SJSA1 (cell line): ENCODE measurements at places on chromosomes 3 and 15. TPM values are rescaled to one million over a fixed set of nuclear protein-coding genes. Genes with fewer than 3 reads are reported as not detected.

FEZF2 gene
- total RNA-seq = not detected in 2 replicates

- H3K4me3 ChIP-seq = peak overlapping the region; percentile 88
- H3K27ac ChIP-seq = peak overlapping the region; percentile 77
- peaks cover 42% of the 10 kb centered on the region for H3K4me1 ChIP-seq
These were observed 832 bp downstream of the TGFBR2 start for GRCh38 chr3:30607032-30607833.

FSD2 gene
- not detected in 2 replicates for total RNA-seq

DNA sequence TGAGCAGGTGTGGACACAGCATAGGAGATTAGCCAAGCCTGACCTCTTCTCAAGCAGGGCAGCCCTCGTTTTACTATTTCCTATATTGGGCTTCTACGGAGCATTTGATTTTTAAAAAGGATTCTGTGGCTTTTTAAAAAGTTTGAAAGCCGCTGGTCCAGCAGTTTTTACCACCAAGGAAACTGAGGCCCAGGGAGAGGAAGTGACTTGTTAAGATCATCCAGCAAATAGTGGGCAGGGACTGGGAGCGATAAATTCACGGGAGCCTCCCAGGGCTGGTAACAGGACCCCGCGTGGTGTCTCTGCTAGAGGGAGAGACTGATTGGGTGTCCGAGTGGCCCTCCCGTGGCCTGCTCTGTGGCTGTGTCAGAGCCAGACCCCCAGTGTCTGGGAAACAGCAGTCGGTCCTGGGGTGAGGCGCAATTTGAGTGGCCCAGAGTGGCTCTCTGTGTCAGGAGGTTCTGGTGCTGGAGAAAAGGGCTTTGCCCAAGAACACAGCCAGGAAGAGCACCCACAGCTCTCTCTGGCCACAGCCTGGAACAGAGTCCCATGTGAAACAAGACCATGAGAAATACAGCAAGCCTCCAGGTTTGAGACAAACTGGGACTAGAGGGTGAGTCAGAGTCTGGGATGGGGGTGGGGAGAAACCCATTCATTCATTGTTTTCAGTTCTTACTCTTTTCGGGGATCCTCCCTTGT, 4.2 kb downstream of the FURIN start:
- peak; percentile 90 for DNase-seq
- H3K4me1 ChIP-seq = peaks cover 62% of the 10 kb centered on the region
- peaks cover 56% of the 10 kb centered on the region for H3K36me3 ChIP-seq
- H3K4me3 ChIP-seq = peak overlapping the region; percentile 80
- no peaks in the 10 kb centered on the region for H3K27me3 ChIP-seq

DNA sequence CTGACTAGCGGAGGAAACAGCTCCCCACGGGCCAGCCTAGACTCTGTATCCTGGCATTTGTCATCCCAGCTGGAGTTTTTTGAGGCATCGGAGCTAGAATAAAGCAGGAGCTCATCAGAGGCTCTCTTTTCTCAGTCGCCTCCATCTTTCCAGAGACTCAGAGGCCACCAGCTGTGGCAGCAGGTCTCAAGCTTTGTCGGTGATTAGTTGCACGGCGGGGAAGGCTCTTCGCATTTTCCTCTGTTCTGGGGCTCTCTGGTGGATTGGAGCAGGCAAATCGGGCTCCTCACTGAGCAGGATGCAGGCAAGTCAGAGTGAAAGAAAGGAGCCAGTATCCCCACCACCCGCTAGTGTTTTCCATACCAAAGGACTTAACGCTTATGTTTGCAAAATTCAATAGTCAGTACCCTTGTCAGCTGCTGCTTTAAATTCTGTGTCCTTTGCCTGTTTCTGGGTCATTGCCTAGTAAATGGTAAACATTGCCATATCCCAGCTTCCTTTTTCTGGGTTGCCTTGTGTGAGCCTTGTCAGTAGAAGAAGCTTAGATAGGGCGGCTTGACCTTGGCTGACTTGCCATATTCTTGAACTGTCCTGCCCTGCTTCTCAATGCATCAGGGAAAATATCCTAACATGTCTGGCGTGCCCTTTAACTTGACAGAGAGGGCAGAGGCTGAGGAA, 127.1 kb downstream of the PTPRG start:
- DNase-seq = no peak
- no peaks in the 10 kb centered on the region for H3K4me1 ChIP-seq
- no peak overlapping the region for H3K4me3 ChIP-seq
- H3K27me3 ChIP-seq = no peaks in the 10 kb centered on the region

GRCh38 chr3:159733194-159733860, 255.3 kb upstream of the IL12A start:
- H3K4me3 ChIP-seq = peak overlapping the region; percentile 18
- H3K27me3 ChIP-seq = no peaks in the 10 kb centered on the region
- H3K27ac ChIP-seq = peak overlapping the region; percentile 76
- DNase-seq = no peak
- no peaks in the 10 kb centered on the region for H3K36me3 ChIP-seq

DNA sequence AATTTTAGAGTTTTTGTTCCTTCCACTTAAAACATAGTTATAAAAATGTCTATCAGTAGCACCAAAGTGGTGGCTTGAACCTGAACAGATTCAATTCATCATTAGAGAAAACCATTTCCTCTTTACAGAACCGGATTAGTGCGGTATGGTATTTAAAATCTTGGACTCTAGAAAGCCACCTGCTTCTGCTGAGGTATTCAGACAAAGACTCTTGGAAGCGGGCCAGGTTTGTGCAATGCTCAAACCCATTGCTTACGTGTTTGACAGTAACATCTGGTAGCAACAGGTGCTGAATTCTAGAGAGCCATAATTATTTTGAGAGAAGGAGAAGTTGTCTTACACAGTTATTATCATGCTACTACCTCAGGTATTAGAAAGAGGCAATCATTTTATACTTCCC, 290.5 kb downstream of the NAALADL2 start:
- no peak overlapping the region for H3K27ac ChIP-seq
- no peaks in the 10 kb centered on the region for H3K36me3 ChIP-seq
- no peaks in the 10 kb centered on the region for H3K27me3 ChIP-seq

DNA sequence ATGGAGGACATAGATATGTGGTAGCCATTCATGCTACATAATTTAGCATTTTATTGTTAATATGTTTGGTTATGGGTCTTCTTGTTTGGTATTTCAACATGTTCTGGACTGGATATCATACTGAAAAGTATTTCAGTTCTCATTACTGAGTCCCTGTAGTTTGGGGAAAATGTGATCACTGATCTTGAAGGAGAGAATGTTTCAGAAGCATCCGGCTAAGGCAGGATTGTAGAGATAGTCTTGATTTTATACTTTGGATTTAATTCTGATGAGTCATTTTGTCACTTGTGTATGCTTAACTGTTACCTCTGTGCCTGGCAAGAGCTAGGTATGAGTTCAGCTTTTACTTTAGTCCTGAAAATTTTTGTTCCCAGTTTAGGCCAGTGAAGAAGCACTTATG, 7.1 kb downstream of the CHD2 start:
- H3K4me1 ChIP-seq = peaks cover 73% of the 10 kb centered on the region
- H3K27me3 ChIP-seq = no peaks in the 10 kb centered on the region

- no peaks in the 10 kb centered on the region for H3K27me3 ChIP-seq
- H3K4me3 ChIP-seq = no peak overlapping the region
- H3K27ac ChIP-seq = no peak overlapping the region
These were observed 567.2 kb upstream of the TBL1XR1 start for GRCh38 chr3:177764377-177764912.

- no peak for DNase-seq
- H3K4me3 ChIP-seq = no peak overlapping the region
- no peak overlapping the region for H3K27ac ChIP-seq
- H3K36me3 ChIP-seq = no peaks in the 10 kb centered on the region
These were observed 54.8 kb downstream of the ARHGEF26 start for GRCh38 chr3:154176036-154176435.

DNA sequence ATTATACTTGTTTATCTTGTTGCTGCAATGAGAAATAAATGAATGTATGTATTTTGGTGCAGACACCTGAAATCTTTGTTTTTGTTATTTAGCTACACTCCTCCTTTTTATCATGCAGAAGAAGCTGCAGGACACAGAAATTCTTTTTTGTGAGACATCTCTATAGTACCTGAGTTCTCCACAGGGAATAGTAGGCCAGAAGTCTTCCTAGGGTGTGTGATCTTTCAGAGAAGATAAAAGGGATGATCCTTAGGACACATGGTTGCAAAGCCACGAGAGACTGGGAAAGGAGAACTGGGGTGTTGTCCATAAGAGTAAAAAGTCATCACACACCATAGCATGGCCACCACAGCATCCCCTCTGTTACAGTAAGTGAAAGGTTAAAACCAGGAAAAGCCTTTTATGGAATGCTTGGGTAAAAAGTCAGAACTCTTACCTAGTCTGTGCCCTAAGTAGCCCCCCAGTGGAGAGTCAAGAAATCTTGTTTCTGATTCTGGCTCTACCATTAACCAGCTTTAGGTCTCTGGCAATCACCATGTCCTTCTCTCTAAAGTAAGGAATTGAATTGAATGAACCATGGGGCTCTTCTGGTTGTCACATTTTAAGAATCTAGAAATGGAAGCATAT, 31.9 kb upstream of the ADGRG7 start:
- no peaks in the 10 kb centered on the region; the same call in 1 of the 2 replicates for H3K27me3 ChIP-seq
- H3K27ac ChIP-seq = no peak overlapping the region
- H3K4me1 ChIP-seq = peaks cover 10% of the 10 kb centered on the region; the same call in 1 of the 2 replicates
- H3K4me3 ChIP-seq = no peak overlapping the region

ARIH2 gene
- 85.5 and 93.4 TPM in 2 replicates for total RNA-seq

CFAP100 gene
- total RNA-seq = not detected in 2 replicates

DNA sequence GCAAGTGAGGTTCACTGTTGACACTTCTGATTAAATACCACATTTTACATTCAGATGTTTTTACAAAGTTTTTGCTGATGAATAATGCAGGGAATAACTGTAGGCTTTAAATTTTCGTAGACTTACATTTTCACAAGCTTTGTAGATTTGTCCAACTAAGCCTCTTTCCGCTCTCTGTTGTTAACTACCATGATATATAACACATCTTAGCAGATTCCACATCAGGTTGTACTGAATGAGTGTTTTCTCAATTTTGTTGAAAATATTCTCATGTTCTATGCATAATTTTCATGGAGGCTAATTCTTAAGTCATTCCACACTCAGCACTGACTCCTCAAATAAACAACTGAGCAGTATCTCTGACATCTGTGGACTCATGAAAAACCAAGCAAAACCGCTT, 168.3 kb downstream of the RSRC1 start:
- no peak for DNase-seq
- no peaks in the 10 kb centered on the region for H3K36me3 ChIP-seq
- no peaks in the 10 kb centered on the region for H3K4me1 ChIP-seq
- no peaks in the 10 kb centered on the region for H3K27me3 ChIP-seq
- no peak overlapping the region for H3K27ac ChIP-seq

- H3K4me1 ChIP-seq = peaks cover 17% of the 10 kb centered on the region
- no peak overlapping the region for H3K27ac ChIP-seq
- no peaks in the 10 kb centered on the region for H3K27me3 ChIP-seq
- no peak overlapping the region for H3K4me3 ChIP-seq
These were observed 1035.2 kb downstream of the MCTP2 start for GRCh38 chr15:95266451-95267061.

GRCh38 chr3:98645039-98645438, 51.6 kb upstream of the CPOX start:
- 0 out of 2 replicates have a peak, but pooled peaks cover 3% of the 10 kb centered on the region for H3K27me3 ChIP-seq
- no peak for DNase-seq
- no peak overlapping the region for H3K27ac ChIP-seq
- H3K4me3 ChIP-seq = no peak overlapping the region

- DNase-seq = no peak
- no peaks in the 10 kb centered on the region for H3K27me3 ChIP-seq
- H3K4me3 ChIP-seq = no peak overlapping the region
These were observed 64.9 kb upstream of the SELENOK start for GRCh38 chr3:53956586-53956985.

LEKR1 gene
- 0.16 TPM in 1 of 2 replicates, not detected in the other for total RNA-seq

GRCh38 chr3:58388550-58389091, 45.0 kb downstream of the PDHB start:
- H3K36me3 ChIP-seq = no peaks in the 10 kb centered on the region
- peak; percentile 46 for DNase-seq
- no peak overlapping the region for H3K4me3 ChIP-seq
- peak overlapping the region; percentile 54; the same call in 1 of the 2 replicates for H3K27ac ChIP-seq

CILP gene
- not detected in 2 replicates for total RNA-seq

STRIT1 gene
- total RNA-seq = not detected in 2 replicates

NUTM1 gene
- not detected in 2 replicates for total RNA-seq

COL6A6 gene
- total RNA-seq = not detected in 2 replicates

CCR8 gene
- total RNA-seq = not detected in 2 replicates

DNA sequence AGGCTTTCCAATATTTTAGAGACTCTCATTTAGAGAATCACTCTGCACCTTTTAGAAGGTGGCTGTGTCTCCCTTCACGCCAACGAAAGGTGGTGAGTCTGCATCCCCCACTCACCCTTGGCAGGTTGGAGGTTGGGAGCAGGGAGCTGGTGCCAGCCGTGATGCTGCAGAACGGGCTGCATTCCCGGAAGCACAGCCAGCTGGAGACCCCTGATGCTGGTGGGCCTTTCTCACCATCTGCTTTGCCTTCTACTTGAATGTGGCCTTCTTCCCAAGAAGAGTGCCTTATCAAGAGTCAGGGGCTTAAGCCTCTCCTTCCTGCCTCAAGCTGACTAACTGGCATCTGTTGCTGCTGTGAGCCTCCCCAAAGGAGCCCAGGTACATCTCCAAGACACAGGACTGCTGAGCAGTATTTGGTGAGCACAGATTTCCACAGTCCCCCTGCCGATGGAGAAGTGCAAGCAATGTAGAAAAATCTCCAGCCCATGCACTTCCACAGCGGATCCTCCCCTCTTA, 17.7 kb upstream of the HEG1 start:
- no peak overlapping the region for H3K4me3 ChIP-seq
- no peaks in the 10 kb centered on the region for H3K27me3 ChIP-seq
- H3K4me1 ChIP-seq = peaks cover 13% of the 10 kb centered on the region
- DNase-seq = no peak
- no peaks in the 10 kb centered on the region for H3K36me3 ChIP-seq

- no peak overlapping the region for H3K4me3 ChIP-seq
- H3K27me3 ChIP-seq = no peaks in the 10 kb centered on the region
- H3K36me3 ChIP-seq = no peaks in the 10 kb centered on the region
- DNase-seq = no peak
- no peaks in the 10 kb centered on the region for H3K4me1 ChIP-seq
- H3K27ac ChIP-seq = no peak overlapping the region
These were observed 16.3 kb upstream of the OR5H1 start for GRCh38 chr3:98114264-98114663.

DNA sequence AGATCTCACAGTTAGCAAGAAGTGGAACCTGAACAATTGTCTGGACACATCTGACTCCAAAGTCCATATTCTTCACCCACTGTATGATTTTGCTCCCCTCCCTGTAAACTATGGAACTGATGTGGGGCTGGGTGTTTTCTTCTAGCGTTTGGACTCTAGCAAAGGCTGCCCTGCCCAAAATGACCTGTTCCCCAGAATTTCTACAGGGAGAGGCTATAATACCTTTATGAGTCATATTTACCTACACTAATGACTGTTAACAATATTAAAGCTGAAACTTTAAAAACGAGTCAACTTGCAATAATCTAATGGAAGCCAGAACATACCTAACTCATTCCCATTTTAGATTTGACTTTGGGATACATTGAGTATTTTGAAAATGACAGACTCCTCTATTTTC, 531.2 kb upstream of the CFAP20DC start:
- no peak for DNase-seq
- no peak overlapping the region for H3K4me3 ChIP-seq
- no peaks in the 10 kb centered on the region for H3K27me3 ChIP-seq
- H3K4me1 ChIP-seq = no peaks in the 10 kb centered on the region
- no peaks in the 10 kb centered on the region for H3K36me3 ChIP-seq
- H3K27ac ChIP-seq = no peak overlapping the region

- no peaks in the 10 kb centered on the region for H3K4me1 ChIP-seq
- no peak overlapping the region for H3K4me3 ChIP-seq
- no peaks in the 10 kb centered on the region for H3K36me3 ChIP-seq
- peak; percentile 18 for DNase-seq
- no peak overlapping the region for H3K27ac ChIP-seq
These were observed 28.8 kb downstream of the TMED3 start for GRCh38 chr15:79339588-79340314.
